ENCODE measurements at places on chromosomes 7 and 10.

DNA sequence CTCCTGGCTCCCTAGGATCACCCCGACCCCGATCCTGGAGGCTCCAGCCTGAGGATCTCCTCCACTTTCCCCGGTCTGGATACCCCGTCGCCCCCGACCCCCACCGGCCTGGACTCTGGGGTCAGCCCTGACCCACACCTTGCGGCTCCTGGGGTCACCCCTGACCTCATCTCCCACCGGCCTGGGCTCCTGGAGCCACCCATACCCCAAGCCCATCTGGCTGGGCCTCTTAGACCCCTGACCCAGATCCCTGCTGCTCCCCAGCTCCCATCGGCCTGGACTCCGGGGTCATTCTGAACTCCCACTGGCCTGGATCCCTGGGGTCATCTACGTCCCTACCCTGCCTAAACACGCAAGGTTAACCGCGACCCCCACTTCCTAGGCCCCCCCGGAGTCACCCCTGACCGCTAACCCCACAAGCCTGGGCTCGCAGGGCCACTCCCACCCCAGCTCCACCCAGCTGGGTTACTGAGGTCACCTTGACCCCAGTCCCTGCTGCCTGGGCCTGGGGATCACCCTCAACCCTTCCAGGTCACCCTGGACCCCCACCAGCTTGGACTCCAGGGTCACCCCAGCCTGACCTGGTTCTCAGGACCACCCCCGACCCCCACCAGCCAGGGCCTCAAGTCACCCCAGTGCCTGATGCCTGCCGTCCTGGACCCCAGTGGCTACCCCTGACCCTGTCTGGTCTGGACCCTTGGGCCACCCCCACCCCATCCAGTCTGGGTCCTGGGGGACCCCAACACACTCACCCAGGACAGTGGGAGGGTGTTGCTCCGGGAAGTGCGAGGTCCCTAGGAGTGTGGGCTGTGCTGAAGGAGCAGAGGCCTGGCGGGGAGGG lies 1.2 kb downstream of the FOXK1 start:
- no peak for DNase-seq

GRCh38 chr7:66747881-66748511 lies 7.5 kb downstream of the RABGEF1 start:
- DNase-seq = no peak

DNA sequence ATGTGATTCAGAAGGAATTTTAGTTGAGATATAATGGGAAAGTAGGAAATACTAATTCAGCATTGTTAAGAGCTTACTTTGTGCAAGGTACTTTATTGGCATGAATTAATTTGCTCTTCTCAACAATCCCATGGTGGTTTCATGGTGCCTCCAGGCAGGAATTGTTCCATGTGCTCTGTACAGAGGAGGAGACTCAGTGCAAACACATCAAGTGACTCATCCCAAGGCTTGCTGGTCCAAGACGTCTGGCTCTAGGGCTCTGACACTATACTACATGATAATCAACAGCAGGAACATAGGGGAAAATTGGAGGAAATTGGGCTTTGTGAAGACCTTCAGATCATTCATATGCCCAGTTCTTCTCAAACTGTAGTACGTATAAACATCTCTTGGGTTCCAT lies 66.5 kb upstream of the PRKG1 start:
- no peak for DNase-seq

DNA sequence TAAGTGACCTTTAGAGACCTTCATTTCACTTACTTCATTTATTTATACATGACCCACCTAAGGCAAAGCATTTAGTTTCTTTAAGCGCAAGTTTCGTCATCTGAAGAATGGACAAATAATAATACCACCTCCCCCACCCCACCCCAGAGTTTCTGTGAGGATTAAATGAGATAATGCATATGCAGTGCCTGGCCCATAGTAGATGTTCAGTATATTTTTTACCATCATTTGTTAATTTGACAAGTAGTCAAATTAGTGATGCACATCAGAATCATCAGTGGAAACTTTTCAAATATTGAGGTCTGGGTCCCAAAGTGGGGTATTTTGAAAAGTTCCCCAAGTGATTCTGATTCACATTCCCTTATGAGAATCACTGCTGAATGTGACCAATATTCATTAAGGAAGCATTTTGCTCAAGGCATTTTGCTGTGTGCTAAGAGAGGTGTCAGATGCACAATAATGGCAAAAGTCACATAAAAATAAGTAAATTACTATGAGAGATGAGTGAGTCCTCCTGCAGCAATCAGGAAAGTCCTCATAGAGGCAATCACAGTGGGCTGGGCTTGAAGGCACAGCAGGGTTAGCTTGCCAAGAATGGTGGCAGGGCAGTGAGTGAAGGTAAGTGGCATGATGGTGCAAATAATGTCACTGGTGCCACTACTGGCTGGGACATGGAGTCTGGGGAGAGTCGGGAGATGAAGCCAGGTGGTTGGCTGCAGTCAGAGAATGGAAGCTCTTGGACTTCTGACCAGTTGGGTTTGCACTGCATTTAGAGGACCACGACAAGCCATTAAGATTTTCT lies 244.1 kb downstream of the PTEN start:
- no peak for DNase-seq

GRCh38 chr7:26085771-26086170 lies 66.2 kb upstream of the NFE2L3 start:
- DNase-seq = no peak

DNA sequence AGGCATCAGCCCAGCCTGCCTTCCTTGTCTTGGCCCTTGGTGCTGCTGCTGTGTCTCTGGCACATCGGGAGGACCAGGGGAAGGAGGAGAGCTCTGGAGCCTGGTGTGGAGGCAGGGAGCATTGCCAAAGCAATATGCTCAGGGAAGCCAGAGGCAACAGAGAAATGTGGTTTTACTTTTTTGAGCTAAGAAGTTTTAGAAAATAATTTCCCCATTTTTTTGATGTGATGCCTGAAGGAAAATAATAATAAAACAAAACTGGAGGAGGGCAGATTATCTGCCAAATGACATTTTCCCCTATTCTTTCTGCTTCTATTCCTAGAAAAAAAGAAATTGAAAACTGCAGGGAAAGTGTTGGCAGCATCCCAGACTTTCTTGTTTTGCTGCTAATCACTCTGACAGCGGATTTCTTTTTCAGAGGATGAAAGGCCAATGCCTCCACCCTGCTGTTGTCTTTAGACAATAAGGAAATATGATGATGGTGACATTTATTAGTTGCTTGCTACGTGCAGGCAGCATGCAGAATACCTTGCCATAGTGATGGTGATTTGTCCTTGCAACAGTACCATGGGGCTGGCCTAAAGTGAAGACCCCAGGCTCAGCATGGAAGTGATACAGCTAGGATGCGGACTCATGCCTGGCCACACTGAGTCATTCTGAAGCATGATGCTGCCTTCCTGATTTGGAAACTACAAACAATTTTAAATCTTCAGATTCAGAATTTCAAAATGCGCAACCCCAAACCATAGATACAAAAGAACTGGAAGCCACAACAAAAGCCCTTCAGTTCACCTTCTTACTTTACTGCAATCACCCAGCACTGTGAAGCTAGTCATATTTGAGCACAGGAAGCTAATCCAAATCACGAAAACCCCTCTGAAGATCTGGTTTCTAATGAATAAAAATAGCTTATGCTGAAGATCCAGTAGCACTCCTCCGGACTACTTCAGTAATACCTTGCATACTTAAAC lies 260.2 kb upstream of the TMEM72 start:
- no peak for DNase-seq

DNA sequence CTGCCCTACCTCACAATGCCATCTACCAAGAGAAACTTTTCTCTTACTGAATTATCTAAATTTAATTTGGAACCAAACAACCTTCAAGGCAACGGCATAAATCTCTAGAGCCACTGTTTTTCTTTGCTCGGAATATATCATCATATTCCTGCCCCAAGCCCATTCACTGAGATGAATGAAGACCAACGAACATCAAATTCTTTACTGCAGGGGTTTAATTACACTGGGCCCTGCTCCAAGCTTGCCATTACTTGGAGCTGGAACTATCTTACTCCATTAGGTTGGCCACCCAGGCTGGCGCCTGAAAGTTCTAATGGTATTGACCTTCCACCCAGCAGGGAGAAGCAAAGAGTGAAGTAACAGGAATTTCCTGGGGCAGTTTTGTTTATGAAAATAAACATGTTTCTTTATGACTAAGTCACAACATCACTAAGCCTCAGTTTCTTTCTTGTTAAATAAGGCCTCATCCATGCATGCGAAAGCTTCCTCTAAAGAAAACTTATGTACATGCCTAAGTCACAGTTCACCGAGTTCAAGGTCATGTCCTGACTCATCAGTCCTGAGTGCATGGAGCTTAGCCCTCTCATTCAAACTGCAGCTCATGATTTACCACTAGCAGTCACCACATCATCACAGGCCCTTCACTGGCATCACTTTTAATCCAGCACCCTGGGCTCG lies 42.1 kb upstream of the ANAPC16 start:
- DNase-seq = no peak

GRCh38 chr10:85702768-85703167 lies 663.8 kb downstream of the GRID1 start:
- no peak for DNase-seq

DNA sequence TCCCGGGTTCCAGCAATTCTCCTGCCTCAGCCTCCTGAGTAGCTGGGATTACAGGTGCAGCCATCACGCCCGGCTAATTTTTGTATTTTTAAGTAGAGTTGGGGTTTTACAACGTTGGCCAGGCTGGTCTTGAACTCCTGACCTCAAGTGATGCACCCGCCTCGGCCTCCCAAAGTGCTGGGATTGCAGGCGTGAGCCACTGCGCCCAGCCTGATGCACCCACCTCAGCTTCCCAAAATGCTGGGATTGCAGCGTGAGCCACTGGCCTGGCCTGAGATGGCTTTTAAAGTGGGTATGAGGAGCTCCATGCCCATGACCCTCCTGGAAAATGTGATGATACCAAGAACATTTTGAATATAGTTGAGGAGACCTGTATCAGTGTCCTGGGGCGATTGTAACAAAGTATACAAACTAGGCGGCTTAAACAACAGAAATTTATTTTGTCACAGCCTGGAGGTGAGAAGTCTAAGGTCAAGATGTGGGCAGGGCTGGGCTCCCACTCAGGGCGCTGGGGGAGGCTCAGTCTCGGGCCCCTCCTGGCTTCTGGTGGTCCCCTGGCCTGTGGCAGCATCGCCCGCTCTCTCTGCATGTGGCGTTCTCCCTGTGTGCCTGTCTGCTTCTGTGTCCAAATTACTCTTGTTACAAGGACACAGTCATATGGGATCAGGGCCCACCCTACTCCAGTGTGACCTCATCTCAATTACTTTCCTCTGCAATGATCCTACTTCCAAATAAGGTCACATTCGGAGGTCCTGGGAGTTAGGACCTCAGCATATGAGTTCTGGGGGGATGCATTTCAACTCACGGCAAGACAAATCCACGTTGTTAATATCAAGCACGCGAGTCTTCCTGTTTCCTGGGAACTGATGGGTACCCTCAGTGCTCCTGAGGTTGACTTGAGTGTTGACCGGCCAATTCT lies 108.8 kb downstream of the ACTR3B start:
- no peak for DNase-seq

All from SIG-M5 (cell line).